ENCODE measurements at places on chromosomes 5 and 9. TPM values are rescaled to one million over a fixed set of nuclear protein-coding genes. Genes with fewer than 3 reads are reported as not detected.

The LHX3 gene
- 0.03 TPM for polyA plus RNA-seq

The TRIP13 gene
- polyA plus RNA-seq: 17.9 TPM

The DBH gene
- 0.24 TPM for polyA plus RNA-seq

The NIPAL4 gene
- polyA plus RNA-seq: 0.06 TPM

The DAB2 gene
- polyA plus RNA-seq: 1.7 TPM

The PCSK1 gene
- polyA plus RNA-seq: 0.97 TPM

The ARID3C gene
- polyA plus RNA-seq: 0.25 TPM

The DNAI1 gene
- polyA plus RNA-seq: 0.54 TPM

The SNCAIP gene
- 5.1 TPM for polyA plus RNA-seq

The DCTN3 gene
- polyA plus RNA-seq: 39.2 TPM

The FAM221B gene
- polyA plus RNA-seq: 0.03 TPM

The HEXB gene
- 38.1 TPM for polyA plus RNA-seq

The CARTPT gene
- not detected for polyA plus RNA-seq

The COQ4 gene
- polyA plus RNA-seq: 79.2 TPM

The UBE2QL1 gene
- 0.65 TPM for polyA plus RNA-seq

The LMX1B gene
- polyA plus RNA-seq: 0.17 TPM

The CBY3 gene
- polyA plus RNA-seq: 0.39 TPM

The ADCY2 gene
- 35.8 TPM for polyA plus RNA-seq

The EGFL7 gene
- polyA plus RNA-seq: 53.4 TPM

The DELE1 gene
- 114 TPM for polyA plus RNA-seq

The OR1Q1 gene
- polyA plus RNA-seq: not detected

The OSTF1 gene
- polyA plus RNA-seq: 3.0 TPM

The C5orf52 gene
- polyA plus RNA-seq: not detected

The NREP gene
- polyA plus RNA-seq: 171 TPM

The CDC20B gene
- polyA plus RNA-seq: 0.06 TPM

The GDA gene
- 0.17 TPM for polyA plus RNA-seq

The SLC36A3 gene
- polyA plus RNA-seq: not detected

The MARCOL gene
- not detected for polyA plus RNA-seq

The SH3RF2 gene
- 1.0 TPM for polyA plus RNA-seq

The SLC28A3 gene
- 0.02 TPM for polyA plus RNA-seq

The ARHGEF28 gene
- 0.31 TPM for polyA plus RNA-seq

Data from H1 (cell line).